ENCODE measurements at places on chromosomes 2 and 18.

- DNase-seq: no peak
These were observed 37.3 kb downstream of the GREB1 start for GRCh38 chr2:11571170-11571569.

GRCh38 chr2:113602869-113603466, 24.1 kb upstream of the RABL2A start:
- no peak for DNase-seq

DNA sequence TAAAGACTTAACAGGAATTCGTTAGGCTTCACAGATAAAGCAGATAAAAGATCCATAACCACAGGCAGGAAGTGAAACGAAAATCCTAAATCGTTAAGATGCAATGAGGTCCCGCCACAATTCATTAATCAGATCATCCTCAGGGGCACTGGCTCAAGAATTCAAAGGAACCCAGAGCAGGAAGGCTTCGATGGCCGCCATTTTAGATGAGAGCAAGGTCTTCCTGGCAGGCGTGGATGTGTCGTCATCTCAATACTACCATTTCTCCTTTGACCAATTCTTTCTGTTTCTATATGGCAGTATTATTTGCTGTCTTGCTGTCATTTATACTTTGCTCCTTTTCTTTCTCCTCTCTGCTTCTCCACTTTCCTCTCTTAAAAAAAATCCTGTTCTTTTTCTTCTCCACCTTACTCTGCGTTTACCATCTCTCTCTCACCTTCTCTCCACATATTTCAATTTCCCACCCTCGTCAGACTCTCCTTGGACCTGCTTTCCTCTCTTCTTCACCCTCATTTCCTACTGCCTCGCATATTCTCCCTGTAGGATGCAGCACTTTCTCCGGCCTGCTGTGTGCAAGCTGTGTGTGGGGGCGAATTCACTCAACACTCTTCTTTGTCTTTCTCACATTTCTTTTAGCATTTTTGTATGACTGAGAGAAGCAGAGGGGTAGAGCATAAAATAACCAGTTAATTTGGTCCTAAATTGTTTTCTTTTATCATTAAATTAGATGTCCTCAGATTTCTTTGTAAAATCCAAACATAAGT, 35.1 kb upstream of the LHCGR start:
- DNase-seq: no peak

GRCh38 chr2:24349097-24349496, 11.2 kb downstream of the ITSN2 start:
- DNase-seq: no peak

- no peak for DNase-seq
These were observed 163.4 kb downstream of the LRRTM1 start for GRCh38 chr2:80141007-80141726.

GRCh38 chr2:173590276-173590861, 235.7 kb downstream of the CDCA7 start:
- no peak for DNase-seq
